Dorsolateral prefrontal cortex (tissue), 122 donors: ENCODE measurements at places on chromosomes 16 and 17.
A peak's percentile ranks its signal among the peaks of the same experiment; 100 is the strongest.

GRCh38 chr16:63223851-63224250, 1187.6 kb upstream of the CDH8 start:
- no peak for DNase-seq

DNA sequence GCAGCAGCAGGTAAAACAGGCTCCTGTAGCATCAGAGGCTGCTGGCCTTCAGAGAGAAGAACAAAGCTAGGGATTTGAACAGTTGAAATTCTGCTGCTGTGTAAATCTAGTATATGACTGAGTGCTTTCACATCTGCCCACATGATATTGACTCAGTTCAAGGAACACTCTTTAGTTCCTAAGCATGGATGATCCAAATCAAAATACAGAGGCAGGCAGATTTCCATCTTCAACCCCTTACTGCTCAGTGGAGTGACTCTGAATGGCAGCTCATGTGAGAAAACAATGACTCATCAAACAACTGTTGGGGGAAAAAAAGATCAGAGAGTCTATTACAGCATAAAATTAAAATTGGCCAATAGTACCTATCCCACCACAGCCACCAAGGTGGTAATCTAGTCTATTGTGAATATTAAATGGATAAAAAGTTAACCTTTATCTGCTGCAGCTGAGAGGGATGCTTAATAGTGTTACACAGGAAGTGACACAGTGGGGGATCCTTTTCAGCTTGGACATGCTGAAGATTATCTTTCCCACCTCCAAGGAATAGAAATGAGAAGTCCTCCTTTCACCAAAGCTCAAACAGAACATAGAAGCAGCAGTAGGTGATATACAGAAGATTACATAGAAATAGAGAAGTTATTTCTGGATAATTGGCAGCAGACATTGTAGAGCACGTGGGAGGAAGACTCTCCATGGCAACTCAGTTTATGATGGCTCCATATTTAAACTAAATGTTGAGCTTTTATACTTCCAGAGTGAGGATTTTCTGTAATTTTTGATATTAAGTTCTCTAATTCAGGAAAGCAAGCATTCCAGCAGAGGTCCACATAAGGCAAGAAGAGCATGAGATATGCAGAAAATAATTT, 239.7 kb upstream of the ERCC4 start:
- DNase-seq, result no peak

- DNase-seq, result no peak
Observed at GRCh38 chr17:74682028-74682427, 30.7 kb downstream of the CD300LF start.

- DNase-seq, result no peak
Observed at GRCh38 chr16:86504315-86505184, 5.8 kb upstream of the FOXF1 start.

- DNase-seq, result no peak
Observed at GRCh38 chr16:56370185-56370874, 55.0 kb downstream of the AMFR start.

GRCh38 chr17:2964370-2964769, 99.0 kb downstream of the OR1D5 start:
- no peak for DNase-seq

GRCh38 chr16:17518441-17518840, 47.7 kb upstream of the XYLT1 start:
- DNase-seq, result no peak

GRCh38 chr16:27127308-27127707, 60.6 kb downstream of the C16orf82 start:
- DNase-seq, result no peak

GRCh38 chr16:82621781-82622180, 5.0 kb upstream of the CDH13 start:
- DNase-seq, result no peak

DNA sequence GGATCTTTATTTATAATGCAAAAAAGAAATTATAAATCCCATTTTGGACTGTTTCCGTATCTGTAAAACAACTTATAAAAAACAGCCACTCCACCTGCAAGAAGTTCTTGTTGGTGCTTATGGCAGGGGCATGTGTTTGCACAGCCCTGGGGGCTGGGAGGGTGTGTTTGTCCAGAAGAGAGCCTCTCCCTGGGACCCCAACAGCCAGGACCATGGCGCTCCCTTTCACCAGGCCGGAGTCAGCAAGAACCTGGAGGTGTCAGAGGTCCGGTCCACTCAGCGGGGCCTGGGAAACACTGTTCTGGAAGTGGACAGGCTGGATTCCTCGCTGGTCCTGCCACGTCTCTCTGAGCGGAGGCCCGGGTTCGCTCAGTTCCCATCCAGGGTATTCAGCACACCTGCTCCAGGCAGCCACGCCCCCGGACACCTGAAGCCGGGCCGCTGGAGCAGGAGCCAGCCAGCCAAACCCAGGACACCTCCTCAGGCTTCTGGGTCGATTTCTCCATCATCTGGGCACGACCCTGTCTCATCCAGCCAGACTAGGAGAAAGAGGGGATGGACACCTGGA, 18.9 kb upstream of the GINS2 start:
- no peak for DNase-seq

DNA sequence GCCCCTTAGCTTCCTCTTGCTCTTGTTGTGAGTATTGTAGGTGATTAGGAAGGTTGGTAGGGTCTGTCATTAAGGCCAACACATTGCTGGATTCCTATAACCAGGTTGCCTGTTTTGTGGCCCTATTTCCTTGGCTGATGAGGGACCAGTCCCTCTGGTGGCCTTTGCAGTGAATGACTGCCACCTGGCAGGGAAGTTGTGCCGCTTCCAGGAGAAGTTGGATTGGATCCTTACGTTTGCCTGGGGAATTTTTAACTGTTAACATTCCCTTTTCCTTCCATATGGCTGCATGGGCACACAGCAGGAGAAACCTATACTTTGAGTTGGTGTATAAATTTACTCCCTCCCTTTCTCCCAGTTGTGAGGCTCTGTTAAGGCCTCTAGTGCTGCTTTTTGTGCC, 32.4 kb downstream of the LCMT1 start:
- DNase-seq, result no peak

DNA sequence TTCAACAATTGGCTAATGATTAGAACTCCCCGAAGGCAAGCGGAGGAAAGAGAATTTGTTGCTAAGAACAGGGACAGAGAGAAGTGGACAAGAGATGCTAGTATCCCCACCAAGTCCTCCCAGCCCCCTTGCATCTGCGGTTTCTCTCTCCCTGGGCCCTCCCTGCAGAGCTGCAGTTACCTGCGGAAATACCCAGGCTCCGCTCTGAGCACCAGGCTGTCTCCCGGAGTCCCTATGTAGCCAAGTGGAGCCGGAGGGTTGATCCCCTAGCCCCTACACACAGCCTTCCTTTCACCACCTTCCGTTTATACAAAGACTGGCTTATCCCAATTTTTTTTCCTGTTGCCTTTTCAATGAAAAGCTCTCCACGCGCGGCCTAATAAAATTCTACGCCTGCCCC, 834.4 kb downstream of the KCNJ2 start:
- no peak for DNase-seq

DNA sequence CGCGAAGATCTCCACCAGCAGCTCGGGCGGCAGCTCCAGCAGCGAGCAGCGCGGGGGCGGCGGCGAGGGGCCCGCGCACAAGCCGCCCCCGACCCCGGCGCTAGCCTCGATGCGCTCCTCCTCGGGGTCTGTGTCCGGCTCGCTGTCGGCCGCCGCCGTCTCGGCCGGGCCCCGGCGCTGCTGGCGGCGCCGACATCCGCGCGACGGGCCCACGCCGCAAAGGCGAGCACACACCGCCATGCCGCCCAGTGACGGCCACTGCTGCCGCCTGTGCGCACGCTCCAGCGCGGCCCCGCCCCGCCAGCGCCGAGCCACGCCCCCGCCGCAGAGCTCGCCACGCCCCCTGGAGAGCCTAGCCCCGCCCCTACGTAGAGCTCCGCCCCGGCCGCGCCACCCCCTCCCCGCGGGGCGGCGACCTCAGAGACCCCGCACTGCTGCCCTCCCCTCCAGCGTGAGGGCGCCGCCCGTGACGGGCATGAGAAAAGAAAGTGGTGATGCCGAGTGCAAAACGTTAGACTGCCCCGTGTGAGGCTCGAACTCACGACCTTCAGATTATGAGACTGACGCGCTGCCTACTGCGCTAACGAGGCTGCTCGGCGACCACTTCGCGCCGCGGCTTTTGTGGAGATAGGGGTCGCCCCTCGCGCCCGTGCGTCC, at the start of gene FBXO31:
FBXO31 (minus strand) TSS at position 272 of the 657 bp plus-strand sequence; CDS start at position 240, 32 bp downstream.
- DNase-seq, result peak; percentile 92

DNA sequence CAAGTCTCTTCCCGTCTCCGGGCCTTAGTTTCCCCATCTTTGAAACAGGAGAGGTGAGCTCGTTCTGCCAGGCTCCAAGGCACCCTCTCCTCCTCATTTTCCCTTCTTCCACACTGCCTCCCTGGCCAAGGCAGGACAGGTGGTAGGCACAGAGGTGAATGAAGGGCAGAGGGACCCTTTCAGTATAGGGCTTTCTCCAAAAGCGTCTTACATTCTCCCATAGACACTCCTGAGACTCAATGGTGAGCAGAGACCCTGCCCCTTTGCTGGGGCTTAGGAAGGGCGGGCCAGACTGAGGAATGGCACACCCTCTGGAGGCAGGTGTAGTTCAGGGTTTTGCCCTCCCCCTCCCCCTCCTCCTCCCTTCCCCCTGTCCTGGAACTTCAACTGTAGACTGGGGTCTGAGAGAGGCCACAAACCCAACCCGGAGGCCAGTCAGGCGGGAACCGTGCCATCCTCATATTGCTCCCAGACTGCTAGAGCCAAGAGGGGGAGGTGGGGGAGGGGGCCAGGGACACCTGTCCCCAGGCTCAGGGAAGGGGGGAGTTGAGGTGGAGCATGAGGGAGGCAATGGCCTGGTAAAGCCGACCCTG, 1.9 kb downstream of the PLEKHH3 start:
- DNase-seq, result no peak

DNA sequence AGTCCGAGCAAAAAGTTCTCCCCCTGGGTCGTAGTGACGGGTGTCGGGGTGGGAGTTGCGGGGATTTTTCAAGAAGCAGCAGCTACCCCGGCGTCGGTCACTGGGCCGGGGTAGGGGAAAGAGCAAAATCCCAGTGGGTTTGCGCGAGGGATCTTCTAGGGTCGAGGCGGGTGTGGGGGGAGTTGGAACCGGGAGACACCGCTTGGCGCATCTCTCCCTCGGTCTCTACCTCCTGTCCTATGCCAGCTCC, 2.3 kb upstream of the UBTF start:
- no peak for DNase-seq

DNA sequence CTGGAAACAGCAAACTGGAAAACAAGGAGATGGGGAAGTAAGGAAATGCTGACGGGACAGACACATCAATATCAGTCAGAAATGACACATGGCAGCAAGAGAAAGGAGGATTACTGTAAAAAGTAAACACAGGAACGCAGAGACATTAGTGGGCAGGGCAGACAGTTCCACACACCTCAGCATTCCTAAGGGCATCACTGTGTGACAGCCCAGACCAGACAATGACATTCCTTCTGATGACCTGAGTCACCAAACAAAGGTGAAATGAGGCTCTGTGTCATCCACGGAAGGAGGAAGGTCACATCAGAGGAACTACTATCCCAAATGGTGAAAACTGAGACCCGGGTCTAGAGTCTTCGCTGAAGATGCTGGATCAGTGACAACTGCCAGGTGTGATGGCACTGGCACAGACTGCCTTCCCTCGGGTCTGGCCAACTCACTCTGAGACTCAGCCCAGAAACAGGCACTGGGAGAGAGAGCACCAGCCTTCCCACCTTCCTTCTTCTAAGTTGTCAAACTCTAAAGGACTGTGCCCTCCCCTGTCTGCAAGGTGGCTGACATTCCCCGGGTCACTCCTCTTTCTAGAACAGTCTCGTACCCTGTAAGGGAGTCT, 36.7 kb downstream of the TK2 start:
- DNase-seq, result no peak

DNA sequence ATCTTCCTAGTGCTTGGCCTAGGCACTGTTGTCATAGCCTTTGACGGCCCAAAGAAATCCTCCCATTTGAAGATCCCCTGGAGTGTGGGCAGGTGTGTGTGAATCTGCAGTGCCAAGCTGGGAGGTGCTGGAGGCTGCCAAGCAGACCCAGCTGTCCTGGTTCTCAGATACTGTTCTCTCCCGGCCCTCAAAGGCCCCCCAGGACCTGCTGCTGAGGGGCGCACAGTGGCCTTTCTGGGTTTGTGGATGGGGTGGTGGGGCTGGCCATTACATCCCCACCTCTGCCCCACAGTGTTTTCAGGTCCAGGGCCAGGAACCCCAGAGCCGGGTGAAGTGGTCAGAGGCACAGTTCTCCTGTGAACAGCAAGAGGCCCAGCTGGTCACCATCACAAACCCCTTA, 60.5 kb downstream of the MRC2 start:
- no peak for DNase-seq

GRCh38 chr16:69532641-69533455, 32.9 kb upstream of the NFAT5 start:
- no peak for DNase-seq

DNA sequence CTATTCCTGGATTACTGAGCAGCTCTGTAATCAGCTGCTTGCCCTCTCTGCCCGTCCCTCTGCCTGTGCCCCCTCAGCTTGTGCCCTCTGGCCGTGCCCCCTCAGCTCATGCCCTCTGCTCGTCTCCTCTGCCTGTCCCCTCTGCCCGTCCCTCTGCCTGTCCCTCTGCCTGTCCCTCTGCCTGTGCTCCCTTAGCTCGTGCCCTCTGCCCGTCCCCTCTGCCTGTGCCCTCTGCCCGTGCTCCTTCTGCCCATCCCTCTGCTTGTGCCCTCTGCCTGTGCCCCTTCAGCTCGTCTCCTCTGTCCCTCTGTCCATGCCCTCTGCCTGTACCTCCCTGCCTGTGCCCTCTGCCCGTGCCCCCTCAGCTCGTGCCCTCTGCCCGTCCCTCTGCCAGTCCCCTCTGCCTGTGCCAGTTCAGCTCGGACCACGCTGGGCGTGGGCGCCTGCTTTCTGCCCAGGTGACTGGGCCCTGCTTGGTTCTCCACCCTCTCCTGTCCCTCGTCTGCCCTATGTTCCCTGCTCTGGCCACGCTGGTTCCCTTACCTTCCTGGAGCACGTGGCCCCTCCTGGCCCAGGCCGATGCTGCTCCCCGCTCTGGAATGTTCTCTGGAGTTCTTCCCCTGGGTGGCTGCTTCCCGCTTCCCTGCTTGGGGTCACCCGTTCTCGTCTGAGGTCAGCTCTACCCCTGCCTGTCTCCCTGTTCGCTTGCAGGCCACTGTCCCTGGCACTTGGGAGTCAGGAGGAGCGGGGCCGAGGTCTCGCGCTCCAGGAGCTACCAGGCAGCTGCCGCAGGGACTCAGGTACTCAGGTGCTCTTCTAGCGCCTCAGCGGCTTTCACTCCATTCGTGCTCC, 63.9 kb downstream of the BANP start:
- no peak for DNase-seq
